Cardiac atrium fibroblast (primary cell): ENCODE measurements at places on chromosomes 2 and 18. TPM values are rescaled to one million over a fixed set of nuclear protein-coding genes. Genes with fewer than 3 reads are reported as not detected.

KCNE4 gene
- total RNA-seq = 10.7 and 19.1 TPM in 2 replicates

FN1 gene
- 27,606 and 34,158 TPM in 2 replicates for total RNA-seq

ARHGAP28 gene
- total RNA-seq = 1.1 and 1.6 TPM in 2 replicates

CFAP53 gene
- total RNA-seq = not detected in 2 replicates

MLPH gene
- 6.3 and 9.9 TPM in 2 replicates for total RNA-seq

SP3 gene
- 44.1 and 60.1 TPM in 2 replicates for total RNA-seq

PLGLB2 gene
- total RNA-seq = 2.3 TPM in 1 of 2 replicates, not detected in the other

RGPD4 gene
- total RNA-seq = not detected in 2 replicates

LOXHD1 gene
- not detected in 2 replicates for total RNA-seq

FKBP7 gene
- 29.5 and 37.4 TPM in 2 replicates for total RNA-seq

WNT6 gene
- not detected in 2 replicates for total RNA-seq

NOSTRIN gene
- total RNA-seq = 0.16 and 0.18 TPM in 2 replicates

CD8A gene
- not detected in 2 replicates for total RNA-seq

DQX1 gene
- not detected in 2 replicates for total RNA-seq

EVA1A gene
- 11.9 and 19.3 TPM in 2 replicates for total RNA-seq

CPO gene
- not detected in 2 replicates for total RNA-seq

ACVR1C gene
- not detected in 2 replicates for total RNA-seq

EML6 gene
- under 0.01 TPM in 2 replicates for total RNA-seq

NCL gene
- 66.1 and 89.9 TPM in 2 replicates for total RNA-seq

METAP1D gene
- 1.8 and 7.6 TPM in 2 replicates for total RNA-seq

SCN7A gene
- under 0.01 and 0.16 TPM in 2 replicates for total RNA-seq

FAM124B gene
- total RNA-seq = 1.8 and 4.5 TPM in 2 replicates

USP40 gene
- total RNA-seq = 17.5 and 24.9 TPM in 2 replicates

RAB27B gene
- 1.8 and 5.1 TPM in 2 replicates for total RNA-seq

ADAM23 gene
- total RNA-seq = 4.9 and 8.3 TPM in 2 replicates

PAIP2B gene
- 0.18 and 0.81 TPM in 2 replicates for total RNA-seq

UBXN4 gene
- 40.0 and 40.6 TPM in 2 replicates for total RNA-seq

SPATA3 gene
- total RNA-seq = not detected in 2 replicates

ZNF385B gene
- not detected in 2 replicates for total RNA-seq

COL4A3 gene
- total RNA-seq = 3.1 and 3.2 TPM in 2 replicates

TRIM43 gene
- total RNA-seq = not detected in 2 replicates

PROM2 gene
- total RNA-seq = under 0.01 TPM in 1 of 2 replicates, not detected in the other

ABCB11 gene
- under 0.01 and 0.65 TPM in 2 replicates for total RNA-seq
